ENCODE measurements at places on chromosomes 4 and X.
A peak's percentile ranks its signal among the peaks of the same experiment; 100 is the strongest.

GRCh38 chr4:77711469-77711868 lies 105.8 kb downstream of the CXCL13 start:
- DNase-seq: no peak

- no peak for DNase-seq
Observed at GRCh38 chrX:71320126-71320525, 18.6 kb downstream of the ITGB1BP2 start.

DNA sequence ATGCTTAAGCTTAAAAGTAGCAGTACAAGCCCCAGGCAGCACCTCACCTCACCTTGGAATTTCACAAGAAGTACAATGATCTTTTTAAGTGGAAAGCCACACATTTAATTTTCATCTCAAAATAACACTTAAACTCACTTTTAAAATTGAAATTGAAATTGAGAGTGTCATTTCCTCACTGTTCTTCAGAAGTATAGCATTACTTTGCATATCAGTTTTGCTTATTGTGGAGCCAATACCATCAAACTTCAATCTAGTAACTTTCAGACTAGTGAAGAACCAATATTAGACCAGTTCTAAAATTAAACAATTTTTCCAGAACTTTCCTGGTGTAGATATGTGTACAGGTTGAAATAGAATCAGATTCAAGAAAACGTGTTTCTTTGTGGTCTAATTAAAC lies 242.4 kb downstream of the NDST4 start:
- no peak for DNase-seq

GRCh38 chrX:111040377-111041017 lies 55.5 kb upstream of the PAK3 start:
- no peak for DNase-seq

DNA sequence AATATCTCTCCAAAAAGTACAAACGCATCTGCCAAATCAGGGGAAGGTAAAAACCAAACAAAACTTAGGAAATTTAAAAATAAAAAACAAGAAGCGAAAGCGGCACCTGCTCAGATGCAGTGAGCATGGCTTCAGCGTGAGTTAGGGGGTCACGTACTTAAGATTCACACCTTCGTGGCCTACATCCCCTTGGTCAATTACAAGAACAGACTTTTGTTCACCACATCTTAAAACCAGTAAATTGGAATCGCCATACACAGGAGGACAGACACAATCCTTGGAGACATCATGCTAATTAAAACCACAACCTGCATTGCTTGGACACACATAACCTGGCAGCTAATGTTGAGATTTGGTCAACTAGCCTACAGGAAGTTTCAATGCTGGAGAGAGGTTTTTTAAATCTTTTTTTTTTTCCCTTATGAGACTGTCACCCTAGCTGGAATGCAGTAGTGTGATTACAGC lies 12.5 kb upstream of the SEL1L3 start:
- DNase-seq: no peak

DNA sequence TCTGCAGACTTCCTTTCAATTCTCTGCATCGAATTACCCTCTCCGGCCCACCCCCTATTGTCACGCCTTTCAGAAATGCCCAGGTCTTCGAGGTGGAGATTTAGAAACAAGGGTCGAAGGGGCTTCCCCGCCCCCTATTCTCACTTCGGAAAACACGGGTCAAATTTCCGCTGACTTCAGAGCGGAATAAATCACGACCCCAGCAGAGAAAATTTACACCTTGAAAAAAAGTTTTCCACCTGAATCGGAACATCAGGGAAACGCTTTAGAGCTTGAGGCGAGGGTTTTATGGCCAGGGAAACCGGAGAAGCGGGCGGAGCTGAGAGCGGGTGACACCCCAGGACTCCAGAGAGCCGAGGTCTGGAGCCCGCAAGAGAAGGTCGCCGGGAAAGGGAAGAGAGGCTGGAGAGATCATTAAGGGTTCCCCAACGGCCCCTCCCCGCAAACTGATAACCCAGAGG lies 1.6 kb downstream of the SHISA3 start:
- DNase-seq: no peak

DNA sequence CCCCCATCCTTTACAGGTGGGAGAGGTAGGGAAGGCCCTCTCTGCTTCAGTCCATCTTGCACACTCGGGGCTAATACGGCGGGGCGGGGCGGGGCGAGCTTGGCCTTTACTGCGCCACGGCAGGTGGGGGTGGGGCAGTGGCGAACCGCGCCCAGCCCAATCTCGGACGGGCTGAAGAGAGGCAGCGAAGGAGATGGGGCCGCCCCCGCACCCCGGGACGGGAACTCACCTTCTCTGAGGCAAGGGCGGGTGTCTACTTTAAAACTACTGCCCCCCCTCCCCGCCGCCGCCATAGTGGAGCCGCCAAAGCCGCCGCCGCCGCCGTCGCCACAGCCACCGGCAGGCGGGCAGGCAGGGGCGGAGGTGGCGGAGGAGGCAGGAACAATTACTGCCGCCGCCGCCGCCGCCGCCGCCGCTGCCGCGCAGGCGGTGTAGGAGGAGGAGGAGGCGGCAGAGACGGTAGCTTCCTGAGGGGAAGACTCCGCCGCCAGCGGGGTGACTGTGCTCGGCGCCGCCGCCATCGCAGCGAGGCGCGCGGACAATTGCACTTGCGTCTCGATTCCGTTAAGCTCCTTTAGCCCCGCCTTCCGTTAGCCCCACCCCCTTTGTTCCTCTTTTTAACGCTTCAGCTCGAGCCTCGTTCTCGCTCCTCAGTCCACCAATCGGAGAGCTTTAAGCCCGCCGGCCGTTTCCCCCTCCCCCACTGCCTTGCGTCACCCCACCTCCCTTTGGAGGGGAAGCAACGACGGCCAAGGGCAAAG lies at the start of gene ZMAT1:
Gene ZMAT1 (minus strand): TSS at position 540 of the 761 bp plus-strand sequence. CDS start 19 bp downstream, at position 521.
- peak; percentile 82 for DNase-seq

DNA sequence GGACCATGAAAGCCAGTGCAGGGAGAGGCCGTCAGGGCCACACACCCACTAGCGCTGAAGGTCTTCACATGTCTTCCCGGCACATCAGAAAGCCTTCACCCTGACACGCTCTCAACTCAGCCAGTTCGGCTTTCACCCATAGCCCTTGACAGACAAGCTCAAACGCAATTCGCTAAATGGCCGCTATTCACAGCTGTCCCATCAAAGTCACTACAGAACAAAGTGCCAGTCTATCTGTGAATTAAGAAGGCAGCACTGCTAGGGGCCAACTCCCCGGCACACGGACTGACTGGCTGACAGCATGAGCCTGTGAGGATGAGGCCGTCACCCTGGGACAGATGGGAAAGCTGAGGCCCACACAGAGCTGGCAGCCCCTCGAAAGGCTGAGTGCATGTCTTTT lies 45.7 kb downstream of the ACOX3 start:
- no peak for DNase-seq

DNA sequence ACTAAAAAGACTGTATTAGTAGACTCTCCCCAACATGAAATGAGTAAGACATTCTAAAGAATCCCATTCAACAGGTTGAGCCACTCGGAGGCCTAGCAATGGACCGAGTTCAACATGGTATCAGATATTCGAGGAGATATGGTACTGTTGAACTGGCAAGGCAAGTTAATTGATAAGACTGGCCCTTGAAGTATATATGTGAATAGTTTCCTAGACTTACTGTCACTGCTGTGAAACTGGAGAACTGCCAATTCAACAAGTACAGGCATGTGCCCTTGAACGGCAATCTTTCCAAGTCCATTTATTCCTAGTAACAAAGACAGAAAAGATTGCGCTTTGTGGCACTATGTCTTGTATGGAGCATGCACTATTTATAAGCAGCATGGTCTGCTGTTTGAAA lies 24.4 kb downstream of the FAT1 start:
- no peak for DNase-seq

DNA sequence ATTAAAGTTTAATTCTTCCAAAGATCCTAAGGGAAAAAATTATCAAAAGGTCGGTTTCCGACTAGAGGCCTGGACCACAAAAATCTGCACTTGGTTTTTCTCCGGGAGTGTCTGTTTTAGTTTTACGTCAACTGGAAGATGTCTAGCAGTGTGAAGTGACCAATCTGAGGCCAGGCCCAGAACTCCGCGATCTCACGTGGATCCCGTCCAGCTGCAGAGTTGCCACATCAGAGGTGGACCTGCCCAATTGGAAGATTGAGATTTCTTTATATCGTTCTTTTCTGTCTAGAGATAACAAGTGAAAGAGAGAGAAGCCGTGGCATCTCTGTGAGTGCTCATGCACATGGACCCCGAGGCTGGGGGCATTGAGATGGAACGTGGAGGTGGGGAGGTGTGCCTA lies 115.8 kb downstream of the AFF1 start:
- DNase-seq: no peak

GRCh38 chr4:86633854-86634253 lies 39.7 kb downstream of the PTPN13 start:
- DNase-seq: no peak

DNA sequence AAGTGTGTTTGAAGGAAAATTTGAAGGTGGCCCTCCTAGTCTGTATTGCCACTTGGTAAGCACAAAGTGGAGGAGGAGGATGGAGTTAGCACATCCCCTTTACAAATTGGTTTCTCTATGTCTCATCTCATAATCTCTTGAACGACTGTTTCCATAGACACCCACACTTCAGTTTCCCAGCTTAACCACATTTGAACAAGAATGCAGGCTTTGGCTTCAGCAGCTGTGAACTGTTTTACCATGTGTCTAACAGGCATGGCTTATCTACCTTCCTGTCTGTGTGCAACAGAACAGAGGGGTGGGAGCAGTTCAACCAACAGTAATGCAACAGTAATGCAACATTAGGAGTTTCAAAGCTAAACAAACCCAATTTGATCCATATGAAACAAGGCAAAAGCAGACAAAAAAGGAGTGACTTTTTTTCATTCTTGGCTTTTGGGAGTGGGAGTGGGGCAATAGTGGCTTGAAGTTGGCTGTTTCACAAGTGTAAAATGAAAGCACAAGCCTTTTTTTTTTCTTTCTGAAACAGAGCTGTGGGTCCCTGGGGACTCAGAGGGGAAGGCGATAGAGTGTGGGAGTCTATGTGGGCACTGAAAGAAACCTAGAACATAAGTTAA lies 108.0 kb downstream of the ITM2A start:
- no peak for DNase-seq

DNA sequence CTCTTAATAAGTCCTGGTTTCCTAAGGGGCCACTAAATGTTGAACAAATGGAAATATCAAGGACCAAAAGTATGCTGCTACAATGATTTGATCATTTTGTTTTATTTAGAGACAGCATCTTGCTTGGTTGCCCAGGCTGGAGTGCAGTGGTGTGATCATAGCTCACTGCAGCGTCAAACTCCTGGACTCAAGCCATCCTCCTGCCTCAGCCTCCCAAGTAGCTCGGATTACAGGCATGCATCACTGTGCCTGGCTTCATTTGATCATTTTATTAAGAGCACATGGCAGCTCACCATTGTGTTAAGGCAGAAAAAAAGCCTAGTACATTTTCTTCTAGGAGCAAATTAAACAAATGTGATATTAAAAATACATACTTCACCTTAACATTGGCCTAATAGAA lies 52.7 kb downstream of the DCLK2 start:
- DNase-seq: no peak

- DNase-seq: no peak
Observed at GRCh38 chr4:94455081-94455480, 3.3 kb downstream of the PDLIM5 start.

DNA sequence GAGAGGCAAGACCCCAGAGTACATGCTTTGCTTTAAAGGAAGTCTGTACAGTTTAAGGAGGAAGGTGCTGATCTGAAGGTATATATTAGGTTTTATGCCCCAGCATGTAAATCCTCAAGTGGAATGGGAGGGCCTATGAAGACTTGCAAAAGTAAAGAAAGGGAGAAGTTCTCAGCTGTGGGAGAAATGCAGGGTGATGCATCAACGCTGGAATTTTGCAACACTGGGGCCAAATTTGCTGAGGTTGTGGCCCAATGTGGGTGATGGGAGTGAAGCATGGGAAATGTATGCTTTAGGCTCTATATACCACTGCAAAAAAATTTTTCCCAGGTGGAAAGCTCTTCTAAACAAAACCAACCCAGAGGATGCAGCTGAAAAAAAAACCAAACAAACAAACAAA lies 33.8 kb upstream of the GPR174 start:
- DNase-seq: no peak

DNA sequence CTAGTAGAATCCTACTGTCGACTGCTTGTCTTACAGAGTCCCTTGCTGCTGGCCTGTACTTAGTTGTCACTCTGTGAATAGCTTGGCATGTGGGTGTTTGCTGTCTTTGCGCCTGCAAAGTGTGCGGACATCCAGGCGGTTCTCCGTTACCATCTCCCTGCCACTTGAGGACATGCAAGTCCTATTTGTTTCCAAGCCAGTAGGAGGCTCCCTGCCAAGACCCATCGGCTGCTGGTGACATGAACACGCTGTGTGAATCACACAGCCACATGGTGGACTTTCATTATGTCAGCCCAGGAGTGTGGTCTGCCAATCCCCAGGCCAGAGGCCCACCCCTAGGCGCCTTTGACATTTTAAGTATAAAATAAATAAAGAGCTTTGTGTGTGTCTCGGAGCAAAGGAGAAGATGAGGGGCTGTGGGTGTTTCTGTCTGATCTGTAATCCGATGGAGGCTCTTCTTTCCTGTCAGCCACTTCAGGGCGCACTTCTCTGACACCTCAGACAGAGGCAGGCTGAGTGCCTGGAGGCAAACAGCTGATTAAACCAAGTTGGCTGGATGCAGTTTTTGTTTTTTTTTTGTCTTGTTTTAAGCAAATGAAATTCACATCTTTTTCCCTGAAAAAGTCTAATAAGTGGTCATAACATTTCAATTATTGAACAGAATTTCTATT lies 51.5 kb downstream of the ALPK1 start:
- DNase-seq: peak; percentile 42

DNA sequence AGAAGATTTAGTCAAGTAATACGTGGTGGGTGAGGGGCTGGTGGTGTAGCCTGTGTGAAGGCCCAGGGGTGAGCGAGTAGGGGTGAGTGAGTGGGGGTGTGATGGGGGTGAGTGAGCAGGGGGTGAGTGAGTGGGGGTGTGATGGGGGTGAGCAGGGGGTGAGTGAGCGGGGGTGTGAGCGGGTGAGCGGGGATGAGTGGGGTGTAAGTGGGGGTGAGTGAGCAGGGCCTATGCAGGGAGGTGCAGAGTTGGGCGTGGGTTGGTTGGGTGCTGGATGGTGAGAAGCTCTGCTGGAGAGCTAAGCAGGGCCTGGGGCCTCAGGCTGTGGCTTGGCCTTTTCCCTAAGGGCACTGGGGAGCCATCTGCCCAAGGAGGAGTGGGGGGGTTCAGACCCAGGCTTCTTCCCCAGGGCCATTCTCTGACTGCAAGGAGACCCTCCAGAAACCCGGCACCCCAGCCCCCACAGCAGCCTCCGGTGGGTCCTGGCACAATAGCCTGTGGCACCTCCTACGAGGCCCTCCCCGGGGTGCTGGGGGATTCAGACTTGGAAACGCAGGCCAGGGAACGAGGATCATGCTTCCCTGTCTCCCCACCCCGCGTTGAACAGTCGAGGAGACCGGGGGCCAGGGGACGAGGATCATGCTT lies 30.4 kb downstream of the SH3TC1 start:
- DNase-seq: no peak

GRCh38 chrX:137062915-137063617 lies 29.3 kb upstream of the GPR101 start:
- DNase-seq: no peak

GRCh38 chrX:29872831-29873230 lies 342.5 kb upstream of the MAGEB2 start:
- DNase-seq: no peak

Measured in endothelial cell (in vitro differentiated cells).